Activated CD4-positive, CD25-positive, alpha-beta regulatory T cell treated with anti-CD3 and anti-CD28 coated beads, Interleukin-2, amount 50 U/mL, for 24 hours (primary cell): ENCODE measurements at places on chromosomes 4 and X.

- no peak for ATAC-seq
Observed at GRCh38 chrX:124555036-124555595, 208.8 kb downstream of the SH2D1A start.

- ATAC-seq = no peak
Observed at GRCh38 chrX:154785716-154786115, 19.6 kb downstream of the MPP1 start.

- no peak for ATAC-seq
Observed at GRCh38 chr4:184280137-184280536, 62.5 kb upstream of the ENPP6 start.

DNA sequence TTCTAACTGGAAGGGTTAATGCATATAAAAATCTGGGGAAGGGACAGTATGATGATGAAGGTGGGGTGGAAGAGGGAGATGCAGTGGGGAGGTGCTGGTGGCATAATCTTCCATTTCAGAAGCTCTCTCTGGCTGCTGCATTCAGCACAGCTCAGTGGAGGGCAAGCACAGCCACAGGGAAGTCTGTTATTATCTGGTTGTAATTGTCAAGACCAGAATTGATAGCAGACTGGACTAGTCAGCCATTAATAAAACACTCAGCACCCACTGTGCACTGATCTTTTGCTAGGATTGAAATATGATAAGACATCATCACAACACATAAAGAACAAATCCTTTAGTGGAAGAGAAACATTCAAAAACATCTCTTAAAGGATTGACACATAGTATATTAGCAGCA lies 414.2 kb upstream of the LCORL start:
- no peak for ATAC-seq

DNA sequence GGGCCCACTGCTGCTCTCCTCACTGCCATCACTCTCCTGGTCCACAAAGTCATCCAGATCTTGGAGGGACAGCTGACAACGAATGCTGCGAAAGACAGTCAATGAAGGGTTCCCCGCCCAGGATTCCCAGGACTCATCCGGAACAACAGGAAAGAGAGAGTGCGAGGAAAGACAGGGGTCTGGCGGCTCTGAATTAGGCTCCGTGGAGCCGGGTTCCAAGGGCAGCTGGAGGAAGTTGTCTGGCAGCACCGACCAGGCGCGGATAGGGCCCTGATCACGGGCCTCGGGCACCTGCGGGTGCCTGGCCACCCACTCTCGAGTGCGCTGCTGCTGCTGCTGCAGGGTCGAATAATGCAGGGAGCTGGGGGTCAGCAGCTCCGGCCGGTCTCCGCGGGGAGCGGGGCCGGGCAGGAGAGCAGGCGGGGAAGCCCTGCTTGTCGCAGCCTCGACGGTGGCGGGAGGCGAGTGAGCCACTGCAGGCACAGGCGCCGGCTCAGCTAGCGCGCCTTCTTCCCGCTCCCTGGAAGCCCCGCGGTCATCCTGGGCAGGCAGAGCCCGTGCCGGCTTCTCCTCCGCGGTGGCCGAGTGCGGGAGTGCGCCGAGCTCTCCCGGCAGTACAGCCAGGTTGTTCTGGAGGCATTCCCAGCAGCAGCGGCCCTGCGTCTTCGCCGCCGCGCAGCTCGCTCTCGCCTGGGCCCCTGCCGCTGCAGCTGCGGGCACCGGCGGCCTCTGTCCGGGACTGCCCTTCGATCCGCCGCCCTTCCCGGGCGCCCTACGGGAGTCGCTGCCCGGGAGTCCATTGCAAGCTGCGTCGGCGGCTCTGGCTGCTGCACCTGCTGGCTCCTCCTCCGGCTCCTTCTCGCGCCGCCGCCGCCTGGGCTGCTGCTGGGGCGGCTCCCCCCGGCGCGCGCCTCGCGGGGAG lies 1.1 kb downstream of the SOWAHB start:
- ATAC-seq = no peak

GRCh38 chr4:157372154-157372553 lies 151.6 kb downstream of the GRIA2 start:
- ATAC-seq = no peak

- no peak for ATAC-seq
Observed at GRCh38 chrX:142256935-142257334, 51.8 kb upstream of the MAGEC2 start.

- ATAC-seq = no peak
Observed at GRCh38 chrX:30627818-30628652, 25.2 kb upstream of the GK start.

DNA sequence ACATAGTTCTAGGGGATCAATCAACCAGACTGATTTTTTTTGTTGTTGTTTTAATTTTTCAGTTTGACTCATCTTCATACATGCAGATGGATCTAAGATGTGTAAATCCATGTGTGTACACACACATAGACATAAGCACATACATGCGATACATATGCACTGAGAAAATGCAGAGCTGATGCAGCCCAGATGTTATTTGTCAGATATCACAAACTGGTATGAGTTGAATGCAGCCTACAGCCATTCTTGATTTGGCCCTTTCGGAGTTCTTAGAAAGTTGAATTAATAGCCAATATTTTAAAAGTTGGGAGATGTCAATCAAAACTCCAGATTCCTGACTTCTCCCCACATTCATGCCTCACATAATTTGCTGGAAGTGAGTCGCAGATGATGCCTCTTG lies 180.4 kb downstream of the SPATA18 start:
- ATAC-seq = no peak

DNA sequence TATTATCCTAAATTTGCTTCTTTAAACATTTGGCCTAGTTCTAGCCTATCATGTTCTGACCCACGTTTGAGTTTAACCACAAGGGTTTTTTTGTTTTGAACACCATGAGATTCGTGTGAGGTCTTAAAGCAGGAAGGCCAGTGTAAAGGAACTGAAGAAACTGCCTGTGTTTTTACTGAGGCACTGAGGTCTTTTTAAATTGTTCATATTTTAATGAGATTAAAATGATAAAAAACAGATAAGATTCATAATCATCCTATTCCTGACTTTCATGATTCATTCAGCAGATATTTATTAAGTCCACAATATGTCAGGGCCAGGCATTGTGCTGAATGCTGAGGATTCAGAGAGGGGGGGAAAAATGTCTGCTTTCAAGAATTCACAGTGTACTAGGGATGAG lies 3.2 kb downstream of the RPS6KA3 start:
- ATAC-seq = no peak

GRCh38 chr4:101527188-101527587 lies 179.9 kb upstream of the PPP3CA start:
- peak; percentile 99 for ATAC-seq

DNA sequence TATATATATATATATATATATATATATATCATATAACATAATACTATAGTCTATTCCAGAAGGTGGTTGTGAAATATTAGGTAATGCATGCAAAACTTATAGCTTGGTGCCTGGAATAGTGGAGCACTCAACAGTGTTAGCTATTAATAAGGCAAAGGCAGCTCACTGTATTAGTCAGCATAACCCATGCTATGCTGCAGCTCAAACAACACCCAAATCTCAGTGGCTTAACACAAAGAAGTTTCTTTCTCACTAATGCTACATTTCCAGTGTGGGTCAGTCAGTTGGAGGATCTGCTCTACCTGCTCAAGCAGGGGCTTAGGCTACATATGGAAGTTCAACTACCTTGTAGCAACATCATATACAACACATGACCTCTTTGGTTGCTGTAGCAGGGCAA lies 5.2 kb upstream of the RPGR start:
- ATAC-seq = no peak

DNA sequence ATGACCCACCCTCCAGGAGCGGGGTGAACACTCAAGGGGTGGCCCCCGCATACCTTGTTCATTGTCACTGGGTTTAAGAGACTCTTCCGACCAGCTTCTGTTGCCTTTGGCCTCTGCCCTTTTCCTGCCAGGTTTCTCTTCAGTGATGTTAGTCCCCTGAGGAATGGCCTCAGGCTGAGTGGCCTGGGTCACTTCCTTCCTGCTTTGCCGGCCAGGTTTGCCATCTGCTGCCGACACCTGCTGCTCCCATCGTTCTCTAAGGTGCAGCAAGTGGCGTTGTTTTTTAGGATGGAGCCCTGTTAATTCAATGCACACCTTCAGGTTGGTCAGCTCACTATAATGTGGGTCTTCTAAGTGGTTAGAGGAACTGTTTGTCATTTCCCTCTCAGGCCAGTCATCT lies 34.2 kb downstream of the BCOR start:
- ATAC-seq = no peak

DNA sequence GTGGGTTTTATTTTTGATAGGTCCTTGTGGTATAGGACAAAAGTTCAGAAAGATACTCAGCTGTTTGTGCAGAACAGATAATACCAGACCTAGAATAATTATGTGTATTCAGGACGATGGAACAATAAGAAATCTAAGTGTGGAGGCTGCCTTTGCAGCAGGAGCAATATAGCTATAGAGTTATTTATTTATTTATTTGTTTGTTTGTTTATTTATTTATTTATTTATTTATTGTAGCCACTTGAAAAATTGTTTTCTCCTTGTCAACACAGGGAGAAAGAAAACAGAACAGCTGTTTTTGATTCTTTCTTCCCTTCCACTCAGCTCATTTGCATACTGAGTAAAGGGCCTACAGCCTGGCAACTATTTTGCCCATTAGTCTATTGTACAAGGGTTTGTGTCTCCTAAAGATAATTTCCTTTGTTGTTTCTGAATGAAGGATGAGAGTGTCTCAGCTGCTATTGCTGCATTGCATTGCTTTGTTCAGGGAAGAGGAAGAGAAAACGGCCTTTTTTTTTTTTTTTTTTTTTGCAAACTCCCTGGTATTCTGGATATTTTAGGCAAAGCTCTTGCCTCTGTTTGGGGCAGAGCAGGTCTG lies 56.0 kb upstream of the ESX1 start:
- ATAC-seq = no peak

DNA sequence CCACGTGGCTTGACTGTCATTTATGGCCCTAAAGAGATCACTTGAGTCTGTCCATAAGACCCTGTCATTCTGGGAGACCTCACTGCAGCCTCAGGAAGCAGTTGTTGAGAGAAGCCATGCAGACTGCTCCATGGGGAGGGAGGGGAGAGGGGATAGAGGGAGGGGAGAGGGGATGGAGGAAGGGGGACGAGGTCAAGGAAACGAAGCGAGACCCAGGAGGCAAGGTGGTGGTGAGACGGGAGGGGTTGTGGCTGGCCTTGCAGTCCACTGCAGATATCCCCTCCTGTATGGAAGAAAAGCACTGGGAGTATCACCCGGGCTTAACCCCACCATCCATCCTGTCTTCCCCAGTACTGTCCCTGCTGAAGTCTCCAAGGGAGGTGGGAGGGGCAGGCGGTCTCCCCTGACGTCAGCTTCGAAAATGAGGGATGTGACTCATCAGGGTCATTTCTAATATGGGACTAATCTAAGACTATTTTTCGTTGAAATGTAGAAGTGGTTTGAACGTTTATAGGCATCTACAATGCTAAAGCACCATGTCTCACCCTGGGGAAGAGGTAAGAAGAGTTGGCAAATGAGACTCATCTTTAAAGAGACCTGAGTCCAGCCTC lies 5.6 kb downstream of the TMEM255A start:
- no peak for ATAC-seq

GRCh38 chr4:95465010-95465409 lies 83.8 kb downstream of the UNC5C start:
- ATAC-seq = no peak

- ATAC-seq = no peak
Observed at GRCh38 chr4:102326951-102327350, 18.3 kb downstream of the SLC39A8 start.

DNA sequence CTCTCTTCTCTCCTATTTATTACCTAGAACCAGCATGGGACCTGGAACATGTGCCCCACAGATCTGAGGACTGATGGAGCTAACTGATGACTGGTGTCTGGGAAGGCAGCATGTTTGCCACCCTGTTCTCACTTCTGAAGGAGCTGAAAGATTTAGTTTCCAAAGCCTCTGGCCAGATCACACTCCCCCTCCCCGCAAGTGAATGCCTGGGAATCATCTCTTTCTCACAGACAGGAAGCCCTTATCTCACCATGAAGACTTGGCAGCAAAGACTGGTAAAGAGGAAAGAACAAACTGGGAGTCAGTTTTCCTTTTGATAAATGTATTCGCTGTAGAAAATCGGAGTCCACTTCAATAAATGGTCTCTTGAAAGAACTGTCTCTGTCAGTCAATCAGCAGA lies 21.0 kb upstream of the PCYT1B start:
- no peak for ATAC-seq

DNA sequence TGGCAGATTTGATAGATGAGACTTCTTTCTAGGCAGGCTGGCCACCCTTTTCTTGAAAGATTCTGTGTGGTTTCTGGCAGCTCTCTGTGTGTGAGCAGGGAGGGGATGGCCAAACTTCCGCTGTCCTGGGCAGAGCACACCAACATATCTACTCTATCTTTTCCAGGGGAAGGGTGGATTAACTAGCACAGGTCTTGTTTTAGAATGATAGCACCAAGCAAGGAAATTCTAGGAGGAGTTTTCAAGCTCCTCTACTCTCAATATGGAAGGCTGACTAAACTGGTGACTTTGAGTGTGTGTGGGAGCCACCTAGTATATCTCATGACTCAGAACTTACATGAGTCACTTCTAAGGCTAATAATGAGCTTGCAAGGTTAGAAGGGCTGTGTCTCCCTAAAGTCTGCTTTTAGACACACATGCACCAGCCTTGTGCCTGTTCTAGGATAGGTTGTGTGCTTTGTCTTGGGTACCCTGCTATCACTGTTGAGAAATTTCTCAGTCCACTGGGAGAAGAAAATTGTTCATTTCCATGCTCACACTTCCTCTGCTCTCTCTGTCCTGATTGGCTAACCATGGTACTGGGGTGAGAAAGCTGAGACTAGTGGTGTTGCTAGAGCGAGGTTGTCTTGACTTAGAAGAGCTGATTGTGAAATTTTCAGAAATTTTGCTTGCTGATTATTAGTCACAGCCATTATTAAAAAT lies 72.9 kb downstream of the YIPF6 start:
- peak; percentile 85 for ATAC-seq

DNA sequence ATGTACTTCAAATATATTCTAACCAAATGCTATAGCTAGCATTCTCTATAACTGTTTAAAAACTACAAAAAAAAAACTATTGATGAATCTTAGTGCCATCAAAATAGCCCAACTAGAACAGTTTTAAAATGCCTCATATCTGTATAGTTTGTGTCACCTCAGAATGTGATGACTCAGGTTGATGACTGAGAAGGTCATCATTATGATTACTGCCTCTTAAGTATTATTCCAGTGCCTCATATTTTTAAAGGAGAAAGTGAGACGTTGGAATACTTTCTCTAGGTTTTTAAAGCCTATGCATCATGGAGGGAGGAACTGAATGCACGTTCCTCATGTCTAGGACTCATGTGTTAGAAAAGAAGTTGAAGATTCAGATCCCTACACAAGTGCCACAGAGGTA lies 88.2 kb downstream of the TMA16 start:
- ATAC-seq = no peak

GRCh38 chr4:185307136-185307950 lies 88.4 kb downstream of the LRP2BP start:
- no peak for ATAC-seq
